ENCODE measurements at places on chromosomes 7 and 10.
A peak's percentile ranks its signal among the peaks of the same experiment; 100 is the strongest.

GRCh38 chr7:12861070-12861469 is 173.6 kb downstream of the ARL4A start:
- no peak for DNase-seq

GRCh38 chr7:139304517-139304916 is 36.6 kb upstream of the FMC1 start:
- no peak for DNase-seq

DNA sequence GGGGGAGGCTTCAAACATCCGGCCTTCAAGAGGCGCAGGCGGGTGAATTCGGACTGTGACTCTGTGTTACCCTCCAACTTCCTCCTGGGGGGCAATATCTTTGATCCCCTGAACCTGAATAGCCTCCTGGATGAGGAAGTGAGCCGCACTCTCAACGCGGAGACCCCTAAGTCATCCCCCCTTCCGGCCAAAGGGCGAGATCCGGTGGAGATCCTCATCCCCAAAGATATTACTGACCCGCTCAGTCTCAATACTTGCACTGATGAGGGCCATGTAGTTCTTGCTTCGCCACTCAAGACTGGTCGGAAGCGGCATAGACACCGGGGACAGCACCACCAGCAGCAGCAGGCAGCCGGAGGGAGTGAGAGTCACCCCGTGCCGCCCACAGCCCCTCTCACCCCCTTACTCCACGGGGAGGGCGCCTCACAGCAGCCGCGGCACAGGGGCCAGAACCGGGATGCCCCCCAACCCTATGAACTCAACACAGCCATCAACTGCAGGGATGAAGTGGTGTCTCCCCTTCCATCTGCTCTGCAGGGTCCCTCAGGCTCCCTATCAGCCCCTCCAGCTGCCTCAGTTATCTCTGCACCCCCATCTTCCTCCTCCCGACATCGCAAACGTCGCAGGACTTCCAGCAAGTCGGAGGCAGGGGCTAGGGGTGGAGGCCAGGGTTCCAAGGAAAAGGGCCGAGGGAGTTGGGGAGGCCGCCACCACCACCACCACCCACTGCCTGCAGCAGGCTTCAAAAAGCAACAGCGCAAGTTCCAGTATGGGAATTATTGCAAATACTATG is 1.1 kb downstream of the MEPCE start:
- DNase-seq = no peak

GRCh38 chr7:13860734-13861133 is 128.7 kb downstream of the ETV1 start:
- no peak for DNase-seq

- no peak for DNase-seq
Measured at GRCh38 chr7:152086513-152086912, 61.0 kb downstream of the GALNT11 start.

GRCh38 chr7:142870566-142871259 is 14.8 kb downstream of the TRPV6 start:
- no peak for DNase-seq

DNA sequence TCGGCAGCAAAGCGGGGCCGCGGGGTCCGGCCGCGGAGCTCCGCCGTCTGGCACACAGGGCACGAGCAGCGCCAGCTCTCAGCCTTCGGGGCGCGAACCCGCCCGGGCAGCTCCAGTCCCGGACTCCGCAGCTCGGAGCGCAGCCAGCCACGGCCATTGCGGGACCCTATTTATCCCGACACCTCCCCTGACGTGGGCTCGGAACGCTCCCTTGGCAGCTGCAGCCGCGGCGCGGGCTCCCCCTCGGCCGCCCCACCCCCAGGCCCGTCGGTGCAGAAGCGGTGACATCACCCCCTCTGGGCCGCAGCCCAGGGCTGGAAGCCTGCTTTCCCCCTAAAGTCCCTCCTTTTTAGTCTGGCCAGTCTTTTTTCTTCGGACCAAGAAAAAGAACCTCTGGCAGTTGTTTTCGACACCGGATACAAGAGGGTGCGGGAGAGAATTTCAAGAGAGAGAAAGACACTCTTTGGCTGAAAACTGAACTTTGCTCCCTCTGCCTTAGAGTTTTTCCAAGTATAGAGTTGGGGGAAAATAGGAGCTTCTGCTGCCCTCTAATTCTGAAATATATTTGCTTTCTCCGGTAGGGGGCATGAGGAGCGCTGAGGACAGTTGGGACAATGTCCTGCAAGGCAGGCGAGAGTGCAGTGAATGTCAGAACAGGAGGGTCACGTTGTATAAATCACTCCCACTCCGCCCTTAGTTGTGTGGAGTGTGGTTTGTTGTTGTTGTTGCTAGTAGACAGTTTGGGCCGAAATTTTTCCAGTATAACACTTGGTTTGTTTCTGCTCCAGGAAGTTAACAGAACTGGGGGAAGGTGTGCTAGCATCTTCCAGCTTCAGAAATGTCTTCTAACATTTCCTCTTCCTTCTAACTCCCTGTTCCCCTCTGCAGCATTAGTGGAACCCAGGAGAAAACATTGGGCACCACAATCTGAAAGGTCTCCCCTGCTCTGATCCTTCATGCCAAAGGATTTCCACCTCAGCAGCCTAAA is at the start of gene SFRP4:
TSS of gene SFRP4 (minus strand) at position 145 of the 988 bp plus-strand sequence. CDS start 280 bp downstream, outside the sequence.
- DNase-seq = peak; percentile 72

GRCh38 chr7:68904630-68905029 is 693.6 kb upstream of the AUTS2 start:
- DNase-seq = no peak

- no peak for DNase-seq
Measured at GRCh38 chr7:29039821-29040578, 81.9 kb upstream of the TRIL start.

- no peak for DNase-seq
Measured at GRCh38 chr7:47702080-47702479, 120.2 kb upstream of the TNS3 start.

DNA sequence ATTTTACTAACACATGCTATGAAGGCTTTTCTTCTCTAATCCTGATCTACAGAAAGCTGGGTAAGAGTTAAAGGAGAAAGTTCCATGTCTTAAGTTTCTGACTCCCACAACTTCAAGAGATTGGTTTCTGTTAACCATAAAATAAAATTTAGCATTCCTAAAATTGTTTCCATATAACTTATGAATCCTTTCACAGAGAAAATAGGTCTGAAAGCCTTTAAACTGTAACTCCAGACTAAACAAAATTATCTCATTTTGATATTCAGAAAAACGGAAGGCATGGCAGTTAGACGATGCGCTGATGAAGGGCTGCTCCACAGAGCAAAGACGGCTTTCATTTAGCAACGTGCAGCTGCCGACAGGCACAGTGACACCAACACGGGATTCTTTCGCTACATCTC is 133.3 kb downstream of the SLC25A13 start:
- DNase-seq = no peak

- no peak for DNase-seq
Measured at GRCh38 chr10:111117528-111118277, 40.9 kb downstream of the ADRA2A start.

- DNase-seq = no peak
Measured at GRCh38 chr7:19932549-19933249, 159.3 kb upstream of the TMEM196 start.

- DNase-seq = no peak
Measured at GRCh38 chr10:67114945-67115344, 189.1 kb downstream of the LRRTM3 start.

DNA sequence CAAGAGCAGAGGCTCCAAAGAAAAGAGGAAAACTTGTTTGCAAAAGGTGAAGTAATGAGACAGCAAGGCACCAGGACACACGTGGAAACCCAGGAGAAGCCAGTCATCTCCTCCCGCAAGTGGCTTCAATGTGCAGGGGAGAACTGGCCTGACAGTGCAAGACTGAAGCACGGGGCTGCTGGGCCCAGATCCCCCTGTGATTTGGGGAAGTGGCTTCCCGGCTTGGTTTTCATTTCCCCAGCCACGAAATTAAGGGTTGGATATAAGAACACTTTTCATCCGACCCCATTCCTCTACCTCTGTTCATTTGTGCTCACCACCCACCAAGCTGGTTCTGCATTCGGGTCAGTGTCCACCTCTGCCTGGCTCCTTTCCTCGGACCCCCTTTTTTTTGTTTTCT is 306.4 kb downstream of the FGFR2 start:
- no peak for DNase-seq

DNA sequence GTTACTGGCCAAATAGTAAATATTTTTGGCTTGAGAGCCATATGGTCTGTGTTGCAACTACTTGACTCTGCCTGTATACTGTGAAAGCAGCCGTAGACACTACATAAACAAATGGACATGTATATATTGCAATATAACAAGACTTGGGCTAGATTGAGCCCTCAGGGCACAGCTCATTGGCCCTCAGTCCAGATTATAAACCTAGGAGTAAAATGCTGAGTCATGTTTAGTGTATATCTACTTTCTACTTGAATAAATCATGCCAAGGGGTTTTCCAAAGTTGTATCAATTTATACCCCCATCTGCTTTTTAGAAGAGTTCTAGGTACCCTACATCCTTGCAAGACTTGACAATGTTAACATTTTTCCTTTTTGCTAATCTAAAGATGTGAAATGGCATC is 27.4 kb upstream of the POU6F2 start:
- DNase-seq = no peak

GRCh38 chr10:72637398-72637857 is 11.5 kb upstream of the MICU1 start:
- DNase-seq = no peak

DNA sequence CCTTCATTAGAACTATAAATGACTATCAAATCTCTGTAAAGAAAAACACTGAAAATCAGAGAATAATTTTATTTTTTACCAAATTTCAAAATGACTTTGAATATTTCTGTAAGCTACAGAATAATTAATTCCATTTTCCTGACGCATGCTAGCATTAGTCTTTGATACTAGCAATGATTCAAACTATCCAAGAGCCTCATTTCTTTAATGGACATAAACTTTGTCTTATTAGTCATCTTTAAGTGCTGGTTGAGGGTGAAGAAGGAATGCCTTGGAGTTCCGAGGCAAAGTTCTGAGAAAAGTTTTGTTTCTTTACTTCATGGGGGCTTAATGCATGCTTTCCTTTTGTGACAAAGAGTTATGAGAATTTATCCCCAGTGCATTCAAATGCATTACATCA is 137.3 kb downstream of the AGMO start:
- DNase-seq = no peak

- DNase-seq = no peak
Measured at GRCh38 chr7:7263297-7264230, 81.2 kb downstream of the C1GALT1 start.

GRCh38 chr7:33420311-33420940 is 291.1 kb downstream of the BBS9 start:
- no peak for DNase-seq

GRCh38 chr7:150986099-150986512 is 4.7 kb upstream of the NOS3 start:
- no peak for DNase-seq

- DNase-seq = no peak
Measured at GRCh38 chr7:116713918-116714317, 41.9 kb downstream of the MET start.

GRCh38 chr7:1388703-1389335 is 70.5 kb downstream of the MICALL2 start:
- no peak for DNase-seq

DNA sequence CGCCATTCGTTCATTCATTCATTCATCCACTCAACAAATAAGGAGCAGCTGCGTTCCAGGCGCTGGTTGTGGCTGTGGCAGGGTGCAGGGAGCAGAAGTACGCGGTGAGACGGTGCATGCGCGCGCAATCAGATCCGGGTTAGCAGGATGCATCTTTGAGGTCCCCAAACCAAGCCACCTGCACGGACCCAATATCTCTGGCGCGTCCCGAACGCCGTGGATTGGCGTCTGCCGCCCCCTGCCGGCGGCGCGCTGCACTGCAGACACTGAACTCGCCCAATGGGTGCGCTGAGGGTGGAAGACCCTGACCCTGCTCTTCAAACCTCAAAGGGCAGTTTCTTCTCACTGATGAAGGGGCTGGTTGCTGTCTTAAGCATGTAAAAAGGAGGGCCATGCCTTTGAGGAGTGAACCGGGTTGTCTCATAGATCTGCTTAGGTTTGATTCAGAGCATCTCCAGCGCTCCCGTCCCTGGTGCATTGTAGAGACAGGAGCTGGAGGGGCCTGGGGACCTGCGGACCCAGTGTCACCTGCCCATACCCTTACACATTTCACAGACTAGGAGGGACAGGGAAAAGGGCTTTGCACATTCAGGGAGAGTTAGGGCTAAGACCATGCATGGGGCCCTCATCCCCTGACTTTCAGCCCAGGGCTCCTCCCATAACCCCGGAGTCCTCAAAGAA is 102.5 kb downstream of the RAMP3 start:
- peak; percentile 10 for DNase-seq

DNA sequence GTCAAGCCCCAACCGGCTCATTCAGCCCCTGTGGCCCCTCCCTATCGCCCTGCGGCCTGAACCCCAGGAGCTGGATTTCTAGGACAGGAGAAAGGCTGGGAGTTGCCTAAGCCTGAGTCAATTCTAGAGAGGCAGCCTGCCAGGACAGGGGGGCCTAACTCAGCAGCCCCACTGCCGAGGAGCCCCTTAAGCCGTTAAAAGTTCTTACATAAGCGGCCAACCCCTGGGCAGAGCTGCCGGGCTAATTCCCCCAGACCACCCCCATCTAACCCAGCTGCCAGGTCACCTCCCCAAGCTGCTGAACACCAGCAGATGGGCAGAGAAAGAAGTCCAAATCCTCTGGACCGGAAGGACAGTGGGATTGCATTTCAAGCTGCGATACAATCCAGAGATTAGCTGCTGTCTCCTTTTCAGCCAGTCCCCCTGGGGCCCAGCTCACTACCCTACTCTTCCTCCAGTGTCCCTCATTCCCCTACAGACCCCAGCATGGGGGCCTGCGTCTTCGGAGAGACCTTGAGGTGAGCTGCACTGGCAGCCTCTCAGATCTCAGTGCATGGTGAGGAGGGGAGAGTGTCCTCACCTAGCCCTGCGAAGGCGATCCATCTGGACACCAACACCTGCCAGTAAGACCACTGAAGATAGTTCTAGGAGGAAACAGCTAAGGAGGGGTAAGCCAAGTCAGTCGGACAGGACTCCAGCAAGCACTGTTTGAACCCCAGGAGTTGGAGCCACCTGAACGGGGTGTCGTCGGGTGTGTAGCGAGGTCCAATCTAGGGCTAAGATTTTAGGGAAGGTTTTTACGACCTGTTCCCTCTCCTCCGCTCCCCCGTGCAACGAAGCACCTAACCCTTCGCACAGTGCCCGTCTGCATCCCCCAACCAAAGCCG is 830 bp downstream of the IMPDH1 start:
- no peak for DNase-seq

DNA sequence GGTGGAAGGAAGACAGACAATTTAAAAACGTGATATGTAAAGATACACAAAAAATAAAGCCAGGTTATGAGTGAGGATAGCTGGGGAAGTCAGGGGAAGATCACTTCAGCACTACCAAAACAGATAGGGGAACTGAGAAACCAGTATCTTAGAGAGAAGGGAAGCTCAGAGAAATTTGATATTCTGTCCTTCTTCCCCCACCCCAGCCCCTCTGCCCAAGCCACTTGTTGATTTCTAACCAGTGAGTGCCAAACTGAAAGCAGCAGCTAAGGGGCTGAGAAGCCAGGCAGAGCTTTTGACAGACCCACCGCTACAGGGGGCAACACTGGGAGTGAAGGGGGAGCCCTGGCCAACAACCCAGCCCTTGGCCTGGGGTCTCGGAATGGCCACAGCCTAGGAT is 9.1 kb upstream of the SLC29A3 start:
- DNase-seq = no peak

Measured in SW 1271 (cell line).